ENCODE measurements at places on chromosomes 2 and 18.

DNA sequence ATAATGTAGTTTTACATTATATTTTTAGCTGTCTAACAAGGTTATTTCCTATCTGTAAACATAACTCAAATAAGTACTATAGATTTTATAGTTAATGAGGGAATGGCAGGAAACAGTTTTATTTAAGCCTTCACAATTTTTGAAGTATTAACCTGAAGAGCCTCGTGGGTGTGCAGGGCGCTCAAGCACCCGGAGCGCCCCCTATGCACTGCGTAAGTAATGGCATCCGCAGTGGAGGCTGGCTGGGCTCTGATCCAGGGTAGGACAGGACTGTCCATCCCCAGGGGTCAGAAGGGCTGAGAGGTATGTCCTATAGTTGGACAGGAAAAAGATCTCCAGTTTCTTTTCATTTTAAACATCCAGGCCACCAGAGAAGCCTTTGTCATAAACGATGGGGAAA lies 8.2 kb upstream of the GBX2 start:
- DNase-seq, result peak; percentile 39

GRCh38 chr2:193556766-193557470 lies 1362.2 kb upstream of the TMEFF2 start:
- DNase-seq, result no peak

- DNase-seq, result peak; percentile 26
Observed at GRCh38 chr2:200431996-200432705, 77.7 kb downstream of the KCTD18 start.

GRCh38 chr18:48597671-48598070 lies 58.8 kb downstream of the CTIF start:
- no peak for DNase-seq

- peak; percentile 38 for DNase-seq
Observed at GRCh38 chr2:135762022-135762421, 20.4 kb downstream of the UBXN4 start.

GRCh38 chr2:239603411-239604356 lies 202.9 kb upstream of the HDAC4 start:
- DNase-seq, result no peak

GRCh38 chr2:10947005-10947440 lies 35.3 kb downstream of the KCNF1 start:
- peak; percentile 62 for DNase-seq

DNA sequence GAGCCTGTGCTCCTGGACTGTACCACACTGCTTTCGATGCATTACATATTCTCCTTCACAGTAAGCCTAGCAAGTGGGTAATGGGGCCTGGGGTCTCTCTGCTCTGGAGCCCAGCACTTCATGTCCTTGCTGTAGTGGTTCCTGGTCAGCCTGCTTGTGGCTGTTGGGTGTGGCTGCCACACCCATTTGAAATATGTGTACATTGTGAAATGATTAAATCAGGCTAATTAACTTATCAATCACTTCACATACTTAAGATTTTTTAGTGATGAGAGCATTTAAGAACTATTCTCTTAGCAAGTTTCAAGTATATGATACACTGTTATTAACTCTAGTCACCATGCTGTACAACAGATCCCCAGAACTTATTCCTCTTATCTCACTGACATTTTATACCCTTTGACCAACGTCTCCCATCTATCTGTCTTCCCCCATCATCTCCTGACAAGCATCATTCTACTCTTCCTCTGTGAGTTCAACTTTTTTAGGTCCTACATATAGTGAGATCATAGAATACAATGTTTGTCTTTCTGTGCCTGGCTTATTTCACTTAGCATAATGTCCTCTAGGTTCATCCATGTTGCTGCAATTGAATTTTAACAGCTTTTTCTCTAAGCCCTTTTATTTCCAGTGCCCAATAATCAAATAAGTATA lies 92.1 kb downstream of the LYPD6 start:
- no peak for DNase-seq

DNA sequence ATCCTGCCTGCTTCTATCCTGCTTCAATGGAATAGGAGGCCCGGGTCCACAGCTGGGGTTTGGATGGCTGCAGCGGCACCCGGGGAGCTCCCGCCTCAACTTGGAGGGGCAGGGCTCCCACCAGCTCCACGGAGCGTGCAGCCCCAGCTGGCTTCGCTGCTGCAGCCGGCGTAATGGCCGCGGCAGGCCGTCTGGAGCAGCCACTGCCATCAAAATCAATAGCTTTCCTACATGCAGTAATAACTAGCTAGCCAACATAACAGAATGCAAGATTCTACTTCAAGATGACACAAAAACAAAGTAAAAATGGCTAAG lies 154.2 kb upstream of the RMP24 start:
- no peak for DNase-seq

DNA sequence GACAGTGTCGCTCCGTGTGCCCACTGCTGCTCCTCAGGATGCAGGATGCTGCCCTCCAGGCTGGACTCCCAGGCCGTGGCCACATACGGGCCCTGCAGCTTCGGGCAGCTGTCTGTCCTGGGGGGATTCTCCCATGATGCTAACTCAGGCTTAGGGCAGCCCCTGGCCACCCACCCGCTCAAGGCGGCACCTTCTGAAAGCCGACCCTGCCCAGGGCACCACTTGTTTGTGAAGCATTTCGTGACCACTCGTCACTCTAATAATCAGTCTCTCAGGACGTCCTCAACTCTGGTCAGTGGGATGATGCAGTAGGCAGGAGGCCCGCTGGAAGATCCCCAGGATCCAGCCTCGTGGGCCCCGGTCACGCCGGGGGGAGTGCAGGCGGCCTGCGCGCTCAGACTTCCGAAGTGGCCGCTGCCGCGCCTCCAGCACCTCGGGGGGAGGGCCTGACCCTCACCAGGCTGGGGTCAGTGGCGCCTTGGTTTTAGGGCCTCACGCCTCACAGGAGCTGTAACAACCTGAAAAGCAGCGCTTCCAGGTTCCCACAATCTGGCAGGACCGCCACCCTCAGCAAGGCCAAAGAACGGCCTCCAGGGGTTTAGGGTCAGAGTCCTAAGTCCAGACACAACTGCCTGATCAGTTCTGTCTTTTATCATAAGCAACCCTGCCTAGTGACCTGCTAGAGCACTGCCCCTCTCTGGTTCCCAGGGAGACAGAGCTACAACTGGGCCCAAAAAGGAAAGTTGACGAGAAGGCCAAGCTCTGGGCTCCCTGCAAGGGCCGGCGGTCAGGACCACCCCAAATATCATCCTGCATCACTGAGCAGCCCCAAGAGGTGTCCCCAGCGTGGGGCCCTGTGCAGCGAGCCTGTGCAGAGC lies 53.0 kb downstream of the EIPR1 start:
- no peak for DNase-seq

DNA sequence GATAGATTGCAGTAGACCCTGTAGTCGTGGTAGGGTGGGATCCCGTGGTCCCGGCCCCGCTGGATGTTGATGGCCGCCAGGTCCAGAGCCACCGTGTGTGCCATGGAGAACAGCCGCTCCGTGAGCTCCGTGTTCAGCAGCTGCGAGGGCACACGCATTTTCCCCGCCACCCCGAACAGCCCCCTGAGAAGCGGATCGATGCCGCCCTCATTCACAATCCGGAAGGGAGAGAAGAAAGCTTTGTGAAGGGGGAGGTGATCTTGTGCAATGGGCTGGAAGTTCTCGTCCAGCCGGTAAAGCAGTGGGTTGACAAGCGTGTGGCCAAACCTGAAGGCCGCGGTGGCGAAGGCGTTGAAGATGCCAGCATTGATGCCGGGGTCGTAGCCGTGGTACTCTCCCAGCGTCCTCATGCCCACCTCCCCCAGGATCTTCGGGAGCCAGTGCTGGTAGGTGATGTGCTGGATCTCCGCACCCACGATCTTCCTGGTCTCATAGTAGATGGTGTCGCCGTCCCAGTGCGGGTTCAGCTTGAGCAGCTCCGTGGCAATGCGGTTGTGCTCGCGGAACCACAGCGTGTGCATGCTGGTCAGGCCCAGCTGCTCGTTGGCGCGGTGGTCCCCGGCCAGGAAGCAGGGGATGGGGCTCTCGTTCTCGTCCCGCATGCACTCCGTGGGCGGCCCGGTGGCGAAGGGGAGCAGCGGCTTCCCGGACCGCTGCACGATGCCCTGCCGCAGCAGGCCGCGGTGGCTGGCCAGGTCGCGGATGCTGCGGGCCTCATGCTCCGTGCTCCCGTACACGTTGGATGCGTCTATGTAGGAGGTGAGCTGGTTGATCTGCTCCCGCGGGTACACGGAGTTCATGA lies 95.8 kb downstream of the PXDN start:
- DNase-seq, result no peak
